GM23248 (cell line): ENCODE measurements at places on chromosomes 6 and 20. TPM values are rescaled to one million over a fixed set of nuclear protein-coding genes. Genes with fewer than 3 reads are reported as not detected.
A peak's percentile ranks its signal among the peaks of the same experiment; 100 is the strongest.

DNA sequence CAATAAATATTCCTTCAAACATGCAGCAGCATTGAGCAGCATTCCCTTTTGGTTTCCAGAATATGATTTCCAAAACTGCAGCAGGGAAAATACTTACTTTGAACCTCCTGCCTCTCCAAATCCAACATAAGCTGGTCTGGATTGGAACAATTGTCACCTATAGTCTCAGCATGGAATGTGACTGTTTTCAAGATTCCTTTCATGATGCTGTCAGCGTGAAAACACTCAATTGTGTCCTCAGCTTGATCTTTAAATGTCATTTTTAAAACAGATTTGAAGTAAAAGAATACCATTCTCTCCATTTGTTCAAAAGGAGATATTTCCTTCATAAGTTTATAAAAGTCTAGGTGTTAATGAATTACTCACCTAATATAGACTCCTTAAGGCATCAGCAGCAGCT lies 993.9 kb downstream of the EYS start:
- H3K27ac ChIP-seq = no peak overlapping the region
- no peak overlapping the region for H3K4me3 ChIP-seq
- H3K27me3 ChIP-seq = no peaks in the 10 kb centered on the region
- DNase-seq = no peak
- H3K4me1 ChIP-seq = no peaks in the 10 kb centered on the region

- no peak overlapping the region for H3K4me3 ChIP-seq
- H3K4me1 ChIP-seq = no peaks in the 10 kb centered on the region
- DNase-seq = no peak
- peaks cover 32% of the 10 kb centered on the region for H3K27me3 ChIP-seq
- no peak overlapping the region for H3K27ac ChIP-seq
- no peaks in the 10 kb centered on the region for H3K36me3 ChIP-seq
These were observed 48.4 kb downstream of the ARHGAP40 start for GRCh38 chr20:38650010-38650409.

DNA sequence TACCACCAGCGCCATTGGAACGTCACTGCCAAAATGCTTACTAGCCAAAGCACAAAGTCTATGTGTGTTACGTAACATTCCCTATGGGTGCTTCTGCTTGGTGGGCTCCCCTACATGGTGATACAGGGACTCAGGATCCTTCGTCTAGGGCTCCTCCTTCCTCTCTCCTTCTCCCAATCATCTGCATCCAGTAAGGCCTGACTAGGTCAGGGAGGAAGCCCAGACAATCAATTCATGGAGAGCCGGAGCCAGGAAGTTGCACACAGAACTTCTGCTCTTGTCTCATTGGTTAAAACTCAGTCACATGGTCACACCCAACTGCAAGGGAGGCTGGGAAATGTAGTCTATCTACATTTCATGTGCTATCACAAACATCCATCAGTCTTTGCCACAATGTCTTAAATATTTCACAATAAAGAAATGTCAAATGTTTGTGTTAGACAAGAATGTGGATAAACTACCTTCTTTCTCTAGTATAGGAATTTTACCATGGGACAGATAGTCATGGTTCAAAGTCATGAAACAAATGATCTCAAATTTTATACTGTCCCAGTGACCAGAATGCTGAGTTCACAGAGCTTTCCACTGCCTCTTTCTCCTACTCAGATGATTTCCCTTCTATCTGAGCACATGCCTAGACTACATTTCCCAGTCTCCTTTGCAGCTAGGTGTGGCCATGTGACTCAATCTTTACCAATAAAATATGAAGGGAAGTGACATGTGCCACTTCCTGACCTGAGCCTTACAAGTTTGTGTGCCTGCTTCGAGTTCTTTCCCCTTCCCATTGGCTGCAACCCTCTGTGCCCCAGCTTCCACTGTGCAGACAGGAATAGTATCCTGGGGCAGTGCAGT lies 9.3 kb upstream of the KCNK15 start:
- H3K36me3 ChIP-seq = no peaks in the 10 kb centered on the region
- peak overlapping the region; percentile 5; the same call in 1 of the 2 replicates for H3K27ac ChIP-seq
- DNase-seq = peak; percentile 88
- H3K4me1 ChIP-seq = peaks cover 17% of the 10 kb centered on the region
- H3K4me3 ChIP-seq = no peak overlapping the region

DNA sequence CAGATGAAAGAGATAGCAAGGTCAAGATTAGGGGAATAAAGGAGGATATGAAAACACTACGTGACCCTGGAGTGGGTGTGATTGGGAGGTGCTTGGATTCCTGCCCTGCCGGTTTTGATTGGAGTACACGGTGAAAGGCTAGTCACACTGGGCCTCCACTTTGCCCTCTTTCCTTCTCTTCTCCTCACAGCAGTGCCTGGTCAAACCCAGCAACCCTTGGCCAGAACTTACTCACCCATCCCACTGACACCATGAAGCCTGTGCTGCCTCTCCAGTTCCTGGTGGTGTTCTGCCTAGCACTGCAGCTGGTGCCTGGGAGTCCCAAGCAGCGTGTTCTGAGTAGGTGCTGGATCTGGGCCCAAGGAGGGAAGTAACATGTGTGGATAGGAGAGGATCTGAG lies at the start of gene WFDC13:
WFDC13 (plus strand) TSS at position 166 of the 400 bp plus-strand sequence; CDS start at position 252, 86 bp downstream.
- no peaks in the 10 kb centered on the region for H3K4me1 ChIP-seq
- no peak for DNase-seq

GRCh38 chr6:34145161-34146020 lies 496 bp downstream of the GRM4 start:
- peak overlapping the region; percentile 74 for H3K4me3 ChIP-seq
- no peaks in the 10 kb centered on the region for H3K4me1 ChIP-seq
- peaks cover 41% of the 10 kb centered on the region for H3K27me3 ChIP-seq
- H3K36me3 ChIP-seq = no peaks in the 10 kb centered on the region

DNA sequence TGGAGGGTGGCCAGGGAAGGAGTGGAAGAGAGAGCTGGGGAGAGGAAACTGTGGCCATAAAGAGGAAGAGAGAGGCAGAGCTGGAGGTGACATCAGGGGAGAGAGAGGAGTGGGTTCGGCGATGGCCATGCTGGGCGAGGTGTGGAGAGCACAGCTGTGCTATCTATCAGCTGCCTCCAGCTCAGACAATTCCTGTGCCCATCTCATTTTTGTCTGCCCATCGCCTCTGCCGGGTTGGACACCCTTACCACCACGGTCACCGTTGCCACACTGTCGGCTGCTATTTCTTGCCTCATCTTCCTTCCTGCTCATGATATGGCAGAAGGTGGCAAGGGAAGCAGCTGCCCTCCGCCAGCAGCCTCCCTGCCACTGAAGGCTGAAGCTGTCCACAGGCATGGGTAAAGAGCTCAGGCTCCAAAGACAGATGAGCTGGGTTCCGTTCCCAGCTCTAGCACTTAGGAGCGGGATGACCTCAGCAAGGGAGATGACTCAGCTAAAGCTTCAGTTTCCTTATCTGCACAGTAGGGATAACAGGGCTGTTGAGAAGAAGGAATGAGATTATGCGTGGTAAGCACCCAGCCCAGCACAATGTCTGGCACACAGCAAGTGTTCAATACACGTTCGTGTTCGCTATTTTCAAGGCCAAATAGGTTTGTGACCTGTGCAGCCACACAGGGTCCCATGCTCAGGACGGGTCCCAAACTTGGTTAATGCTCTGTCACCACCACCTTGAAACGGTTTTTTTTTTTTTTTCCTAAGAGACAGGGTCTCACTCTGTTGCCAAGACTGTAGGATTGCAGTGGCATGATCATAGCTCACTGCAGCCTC lies 21.9 kb upstream of the TAF8 start:
- no peaks in the 10 kb centered on the region for H3K36me3 ChIP-seq
- no peak overlapping the region for H3K4me3 ChIP-seq
- H3K27me3 ChIP-seq = no peaks in the 10 kb centered on the region
- H3K4me1 ChIP-seq = no peaks in the 10 kb centered on the region
- H3K27ac ChIP-seq = no peak overlapping the region

GRCh38 chr6:36050305-36050704 lies 22.7 kb downstream of the MAPK14 start:
- H3K4me3 ChIP-seq = no peak overlapping the region
- H3K36me3 ChIP-seq = peaks cover 12% of the 10 kb centered on the region; the same call in 1 of the 2 replicates
- no peak for DNase-seq

GRCh38 chr6:159688266-159688905 lies 4.7 kb downstream of the SOD2 start:
- no peak overlapping the region for H3K4me3 ChIP-seq
- H3K36me3 ChIP-seq = peaks cover 14% of the 10 kb centered on the region
- H3K4me1 ChIP-seq = peaks cover 18% of the 10 kb centered on the region

- no peak overlapping the region for H3K4me3 ChIP-seq
- H3K4me1 ChIP-seq = no peaks in the 10 kb centered on the region
These were observed 39.2 kb downstream of the TRIM27 start for GRCh38 chr6:28884423-28885131.

DNA sequence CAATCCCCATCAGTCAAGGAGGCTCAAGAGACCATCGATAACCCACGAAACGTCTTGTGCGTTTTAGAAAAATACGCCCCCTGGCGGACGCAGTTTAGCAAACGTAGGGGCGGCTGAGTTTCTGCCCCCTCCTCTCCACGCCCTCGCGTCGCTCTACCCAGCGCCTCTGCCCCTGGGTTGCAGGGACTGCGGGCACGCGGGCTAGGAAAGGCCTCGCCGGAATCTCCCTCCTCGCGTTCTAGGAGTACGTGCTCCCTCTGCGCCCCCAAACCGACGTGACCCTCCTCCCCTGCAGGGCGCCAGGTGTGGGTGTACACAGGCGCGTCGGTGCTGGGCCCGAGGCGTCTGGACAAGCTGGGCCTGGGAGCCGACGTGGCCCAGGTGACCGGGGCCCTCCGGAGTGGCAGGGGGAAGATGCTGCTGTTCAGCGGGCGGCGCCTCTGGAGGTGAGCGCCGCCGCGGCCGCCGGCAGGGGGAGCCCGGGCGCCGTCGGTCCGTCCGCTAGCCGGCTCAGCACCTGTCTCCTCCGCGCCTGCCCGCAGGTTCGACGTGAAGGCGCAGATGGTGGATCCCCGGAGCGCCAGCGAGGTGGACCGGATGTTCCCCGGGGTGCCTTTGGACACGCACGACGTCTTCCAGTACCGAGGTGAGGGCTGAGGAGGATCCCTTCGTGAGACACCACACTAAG lies 5.3 kb downstream of the MMP9 start:
- H3K4me1 ChIP-seq = no peaks in the 10 kb centered on the region
- H3K27me3 ChIP-seq = peaks cover 48% of the 10 kb centered on the region
- H3K36me3 ChIP-seq = no peaks in the 10 kb centered on the region
- DNase-seq = peak; percentile 70
- no peak overlapping the region for H3K27ac ChIP-seq
- H3K4me3 ChIP-seq = no peak overlapping the region

The SLC22A3 gene
- not detected in 2 replicates for total RNA-seq

The ZNF391 gene
- total RNA-seq = 1.4 and 4.7 TPM in 2 replicates

The C6orf15 gene
- not detected in 2 replicates for total RNA-seq

The TULP1 gene
- not detected in 2 replicates for total RNA-seq

The TXLNB gene
- total RNA-seq = 0.13 and 0.22 TPM in 2 replicates

The MEP1A gene
- total RNA-seq = not detected in 2 replicates

The SYCP2L gene
- not detected in 2 replicates for total RNA-seq

The CST4 gene
- not detected in 2 replicates for total RNA-seq

The HUS1B gene
- 0.32 TPM in 1 of 2 replicates, not detected in the other for total RNA-seq
